Spleen (tissue), 13 donors: ENCODE measurements at places on chromosomes 1 and 21. TPM values are rescaled to one million over a fixed set of nuclear protein-coding genes. Genes with fewer than 3 reads are reported as not detected.

- H3K36me3 ChIP-seq: no peaks in the 10 kb centered on the region
- no peaks in the 10 kb centered on the region for H3K27me3 ChIP-seq
- no peak overlapping the region for H3K4me3 ChIP-seq
- DNase-seq: no peak
These were observed 86.9 kb downstream of the MPZL1 start for GRCh38 chr1:167808690-167809089.

- H3K4me3 ChIP-seq: no peak overlapping the region
- H3K4me1 ChIP-seq: no peaks in the 10 kb centered on the region
- no peaks in the 10 kb centered on the region for H3K36me3 ChIP-seq
These were observed 402.3 kb downstream of the RYR2 start for GRCh38 chr1:237444120-237444790.

DNA sequence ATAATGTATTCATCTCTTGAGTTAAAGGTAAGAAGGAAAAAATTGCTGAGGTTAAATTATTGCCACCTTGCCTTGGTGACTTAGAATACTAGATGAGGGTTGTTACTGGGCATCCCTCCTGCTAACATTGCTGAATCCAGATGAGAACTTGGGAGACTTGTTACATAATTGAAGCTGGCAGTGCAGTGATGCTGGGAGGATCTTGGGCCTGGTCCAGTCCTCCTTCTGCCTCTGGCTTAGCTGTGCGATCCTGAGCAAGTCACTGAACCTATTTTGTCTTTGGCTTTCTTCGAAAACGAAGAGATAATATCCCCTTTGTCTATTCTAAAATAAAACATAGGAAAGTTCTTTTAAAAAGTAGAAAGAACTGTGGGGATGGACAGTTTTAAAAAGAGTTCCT is 244.9 kb upstream of the NRIP1 start:
- no peak overlapping the region for H3K27ac ChIP-seq
- no peaks in the 10 kb centered on the region for H3K36me3 ChIP-seq
- no peak overlapping the region for H3K4me3 ChIP-seq
- no peaks in the 10 kb centered on the region for H3K4me1 ChIP-seq

GRCh38 chr1:161849518-161849917 is 83.4 kb downstream of the ATF6 start:
- no peak overlapping the region for H3K4me3 ChIP-seq
- no peaks in the 10 kb centered on the region for H3K4me1 ChIP-seq
- H3K27me3 ChIP-seq: no peaks in the 10 kb centered on the region
- H3K27ac ChIP-seq: no peak overlapping the region

- no peaks in the 10 kb centered on the region for H3K4me1 ChIP-seq
- peak; percentile 7 for DNase-seq
- H3K4me3 ChIP-seq: no peak overlapping the region
- H3K27me3 ChIP-seq: no peaks in the 10 kb centered on the region
These were observed 12.4 kb downstream of the ATP1A2 start for GRCh38 chr1:160127865-160128523.

DNA sequence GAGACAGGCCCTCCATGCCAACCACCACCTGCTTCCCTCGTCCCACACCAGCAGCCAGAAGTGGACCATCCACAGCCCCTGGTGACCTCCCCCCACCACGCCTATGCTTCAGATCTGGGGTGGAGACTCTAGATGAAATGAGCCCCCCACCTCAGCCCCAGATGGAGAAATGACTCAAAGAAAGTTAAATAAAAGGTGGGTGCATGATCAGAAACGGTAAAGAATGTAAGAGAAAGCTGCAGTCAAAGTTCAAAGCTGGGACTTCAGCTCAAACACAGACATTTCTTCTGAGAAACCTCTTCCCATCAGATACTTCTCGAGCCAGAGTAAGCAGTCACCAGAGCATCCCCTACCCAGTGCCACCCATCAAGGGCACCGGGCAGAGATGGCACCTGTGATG is 43.1 kb upstream of the HMGB4 start:
- DNase-seq: no peak
- H3K4me3 ChIP-seq: no peak overlapping the region
- H3K27me3 ChIP-seq: no peaks in the 10 kb centered on the region
- no peaks in the 10 kb centered on the region for H3K36me3 ChIP-seq

DNA sequence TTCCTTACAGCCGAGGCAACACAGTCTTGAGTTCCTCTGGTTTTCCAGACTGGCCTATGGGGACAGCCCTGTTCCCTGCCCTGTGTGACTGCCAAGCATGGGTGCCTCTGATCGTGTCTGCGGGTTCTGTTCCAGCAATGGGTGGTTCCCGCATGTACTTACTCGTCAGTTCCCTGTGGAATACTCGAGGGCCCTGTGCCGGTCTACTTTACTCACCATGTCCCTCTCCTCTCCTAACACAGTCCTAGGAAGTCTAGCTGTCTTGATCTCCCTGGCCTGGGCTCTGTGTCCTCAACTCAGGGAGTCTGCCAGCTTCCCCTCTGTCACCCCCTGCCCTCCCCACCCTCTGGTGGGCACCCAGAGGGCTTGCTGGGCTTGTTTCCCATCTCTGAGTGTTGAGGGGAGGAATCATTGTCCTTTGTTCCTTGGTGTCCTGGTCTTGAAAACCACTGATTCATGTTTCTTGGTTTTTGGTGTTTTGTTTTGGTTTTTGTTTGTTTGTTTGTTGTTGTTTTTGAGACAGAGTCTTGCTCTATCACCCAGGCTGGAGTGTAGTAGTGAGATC is 36.0 kb downstream of the TRAPPC10 start:
- H3K4me3 ChIP-seq: no peak overlapping the region
- DNase-seq: no peak
- no peaks in the 10 kb centered on the region for H3K27me3 ChIP-seq
- H3K4me1 ChIP-seq: peaks cover 54% of the 10 kb centered on the region
- no peak overlapping the region for H3K27ac ChIP-seq

- H3K27me3 ChIP-seq: peaks cover 5% of the 10 kb centered on the region
- H3K27ac ChIP-seq: no peak overlapping the region
- DNase-seq: no peak
These were observed 26.5 kb downstream of the BCL9 start for GRCh38 chr1:147567594-147568381.

DNA sequence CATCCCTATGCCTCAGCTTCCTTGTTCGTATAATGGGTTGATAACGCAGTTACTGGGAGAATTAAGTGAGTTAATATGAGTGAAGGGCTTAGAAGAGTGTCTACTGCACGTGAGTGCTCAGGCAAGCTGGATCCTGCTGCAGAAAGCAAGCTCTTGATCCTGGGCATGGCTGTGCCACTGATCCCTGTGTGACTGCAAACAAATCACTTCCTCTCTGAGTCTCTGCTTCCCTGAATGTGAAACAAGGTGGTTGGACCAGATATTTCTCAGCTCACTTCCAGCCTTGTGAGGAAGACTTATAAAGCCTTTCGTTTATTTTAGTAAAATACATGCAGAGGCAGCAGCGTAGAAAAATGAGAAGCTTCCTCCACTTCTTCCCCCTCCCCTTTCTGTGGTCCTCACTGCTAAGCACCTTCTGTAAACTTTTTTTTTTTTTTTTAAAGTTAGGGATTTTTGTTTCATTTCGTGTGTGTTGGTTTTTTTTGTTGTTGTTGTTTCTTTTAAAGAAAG is 13.8 kb downstream of the PSEN2 start:
- no peaks in the 10 kb centered on the region for H3K27me3 ChIP-seq
- H3K27ac ChIP-seq: no peak overlapping the region
- H3K4me3 ChIP-seq: no peak overlapping the region
- peaks cover 34% of the 10 kb centered on the region for H3K4me1 ChIP-seq

DNA sequence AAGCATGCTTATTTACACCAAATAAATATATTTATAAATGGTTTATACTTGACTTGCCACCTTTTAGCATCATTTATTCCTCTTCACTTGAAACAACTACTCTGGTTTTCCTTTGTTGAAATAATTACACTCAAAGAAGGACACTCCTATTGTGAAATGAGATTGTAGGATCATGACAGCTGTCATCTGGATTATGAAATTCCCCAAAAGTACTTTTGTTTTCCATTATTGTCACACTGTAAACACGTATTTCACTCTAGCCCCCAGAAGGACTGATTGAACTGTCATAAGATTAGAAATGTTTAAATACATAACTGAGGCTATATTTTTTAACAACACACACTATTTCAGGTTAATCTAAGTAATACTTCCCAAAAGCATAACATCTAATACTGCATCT is 593.8 kb downstream of the LRRIQ3 start:
- DNase-seq: no peak
- H3K4me1 ChIP-seq: no peaks in the 10 kb centered on the region
- H3K27ac ChIP-seq: no peak overlapping the region
- no peaks in the 10 kb centered on the region for H3K27me3 ChIP-seq
- H3K4me3 ChIP-seq: no peak overlapping the region

GRCh38 chr1:179156026-179156425 is 73.5 kb downstream of the ABL2 start:
- peaks cover 17% of the 10 kb centered on the region for H3K4me1 ChIP-seq
- no peaks in the 10 kb centered on the region for H3K36me3 ChIP-seq
- no peaks in the 10 kb centered on the region for H3K27me3 ChIP-seq
- no peak overlapping the region for H3K27ac ChIP-seq
- no peak for DNase-seq
- H3K4me3 ChIP-seq: no peak overlapping the region

DNA sequence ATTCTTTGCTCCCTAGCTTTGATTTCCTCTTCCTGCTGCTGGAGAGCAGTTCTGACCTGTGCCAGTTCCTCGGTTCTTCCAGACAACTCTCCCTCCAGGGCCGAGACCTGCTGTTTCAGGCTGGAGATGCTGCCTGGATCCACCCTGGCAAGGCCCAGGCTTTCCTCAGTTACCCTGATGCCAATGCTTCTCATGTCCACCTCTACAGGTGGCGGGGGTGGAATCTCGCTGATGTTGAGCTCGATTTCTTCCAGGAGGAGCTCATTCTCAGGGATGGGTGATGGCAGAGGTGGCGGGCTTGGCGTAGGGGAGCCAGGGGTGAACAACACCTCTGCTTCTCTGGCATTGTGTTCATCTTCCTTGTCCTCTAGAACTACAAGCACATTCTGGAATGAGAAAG is 45.3 kb downstream of the KANK4 start:
- DNase-seq: no peak
- H3K4me1 ChIP-seq: peaks cover 11% of the 10 kb centered on the region
- H3K36me3 ChIP-seq: no peaks in the 10 kb centered on the region
- no peaks in the 10 kb centered on the region for H3K27me3 ChIP-seq

DNA sequence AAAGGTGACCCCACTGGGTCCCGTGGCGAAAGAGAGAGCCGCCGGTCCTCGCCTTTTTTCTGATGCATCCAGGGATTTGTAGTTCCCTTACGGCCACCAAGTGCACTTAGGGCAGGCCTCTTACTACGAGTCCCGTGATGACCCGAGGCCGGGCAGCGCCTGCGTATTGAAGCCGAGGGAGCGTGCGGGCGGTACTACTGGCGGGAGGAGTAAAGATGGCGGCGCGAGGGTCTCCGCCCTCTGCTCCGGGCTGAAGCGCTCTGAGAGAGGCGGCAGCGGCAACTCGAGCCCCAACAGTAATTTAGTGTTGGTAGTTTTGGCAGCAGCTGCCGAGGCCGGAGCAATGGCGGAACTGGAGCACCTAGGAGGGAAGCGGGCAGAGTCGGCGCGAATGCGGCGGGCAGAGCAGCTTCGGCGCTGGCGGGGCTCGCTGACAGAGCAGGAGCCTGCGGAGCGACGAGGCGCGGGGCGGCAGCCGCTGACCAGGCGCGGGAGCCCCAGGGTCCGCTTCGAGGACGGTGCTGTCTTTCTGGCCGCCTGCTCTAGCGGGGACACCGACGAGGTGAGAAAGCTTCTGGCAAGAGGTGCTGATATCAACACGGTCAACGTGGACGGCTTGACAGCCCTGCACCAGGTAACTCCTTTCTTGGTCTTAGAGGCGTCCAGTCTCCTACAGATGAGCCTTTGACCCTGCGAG is at the start of gene PPP1R12B:
Gene PPP1R12B (plus strand): TSS at position 191 of the 697 bp plus-strand sequence. CDS start 153 bp downstream, at position 344.
- no peaks in the 10 kb centered on the region for H3K36me3 ChIP-seq
- peak within 1 kb of the TSS; percentile 88 for H3K27ac ChIP-seq
- H3K4me3 ChIP-seq: peak within 1 kb of the TSS; percentile 95
- DNase-seq: peak; percentile 99

- no peak overlapping the region for H3K27ac ChIP-seq
- H3K27me3 ChIP-seq: no peaks in the 10 kb centered on the region
- no peak for DNase-seq
- no peak overlapping the region for H3K4me3 ChIP-seq
- H3K36me3 ChIP-seq: no peaks in the 10 kb centered on the region
These were observed 16.8 kb upstream of the POGZ start for GRCh38 chr1:151476083-151476482.

DNA sequence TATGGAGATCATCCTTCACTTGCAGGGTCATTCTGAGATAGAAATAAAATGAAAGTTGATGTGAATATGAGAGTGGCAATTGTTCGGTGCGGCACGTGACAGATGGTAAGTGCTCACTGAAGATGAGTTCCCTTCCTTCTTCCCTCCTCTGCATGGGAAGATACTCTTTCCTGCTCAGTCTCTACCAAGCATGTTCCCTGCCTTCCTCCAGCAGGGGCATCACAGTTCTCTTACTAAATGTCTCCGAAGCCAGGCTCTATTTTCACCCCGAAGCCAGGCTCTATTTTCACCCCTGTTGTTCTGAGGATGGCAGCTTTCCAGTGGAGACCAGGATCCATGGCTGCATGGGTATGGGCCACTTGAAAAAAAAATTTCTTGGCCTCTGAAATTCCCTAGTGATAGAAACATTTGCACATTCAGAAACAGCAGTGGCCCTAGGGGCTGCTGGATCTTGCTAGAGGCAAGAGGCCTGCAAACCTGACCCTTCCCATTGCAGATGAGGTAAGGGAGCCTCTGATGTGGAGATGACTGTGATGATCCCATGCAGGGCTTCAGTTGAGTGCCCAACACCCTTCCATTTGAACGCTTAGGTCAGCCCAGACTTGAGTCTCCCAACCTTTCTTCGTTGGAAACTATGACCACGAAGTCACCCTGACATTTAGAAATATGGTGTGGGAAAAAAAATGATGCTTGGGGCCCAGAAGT is 123.7 kb upstream of the HMGB4 start:
- no peaks in the 10 kb centered on the region for H3K4me1 ChIP-seq
- H3K36me3 ChIP-seq: no peaks in the 10 kb centered on the region
- no peak overlapping the region for H3K27ac ChIP-seq
- no peak for DNase-seq

Gene DMBX1
- not detected for total RNA-seq

Gene C1orf94
- total RNA-seq: not detected

Gene S100A7
- not detected for total RNA-seq

Gene PLEKHA6
- 4.0 TPM for total RNA-seq

Gene COX20
- 20.7 TPM for total RNA-seq

Gene LEFTY1
- total RNA-seq: 0.52 TPM

Gene BRINP3
- not detected for total RNA-seq

Gene ACADM
- 51.6 TPM for total RNA-seq

Gene ATAD3C
- total RNA-seq: 0.25 TPM
